ENCODE measurements at places on chromosomes 7 and 10.

DNA sequence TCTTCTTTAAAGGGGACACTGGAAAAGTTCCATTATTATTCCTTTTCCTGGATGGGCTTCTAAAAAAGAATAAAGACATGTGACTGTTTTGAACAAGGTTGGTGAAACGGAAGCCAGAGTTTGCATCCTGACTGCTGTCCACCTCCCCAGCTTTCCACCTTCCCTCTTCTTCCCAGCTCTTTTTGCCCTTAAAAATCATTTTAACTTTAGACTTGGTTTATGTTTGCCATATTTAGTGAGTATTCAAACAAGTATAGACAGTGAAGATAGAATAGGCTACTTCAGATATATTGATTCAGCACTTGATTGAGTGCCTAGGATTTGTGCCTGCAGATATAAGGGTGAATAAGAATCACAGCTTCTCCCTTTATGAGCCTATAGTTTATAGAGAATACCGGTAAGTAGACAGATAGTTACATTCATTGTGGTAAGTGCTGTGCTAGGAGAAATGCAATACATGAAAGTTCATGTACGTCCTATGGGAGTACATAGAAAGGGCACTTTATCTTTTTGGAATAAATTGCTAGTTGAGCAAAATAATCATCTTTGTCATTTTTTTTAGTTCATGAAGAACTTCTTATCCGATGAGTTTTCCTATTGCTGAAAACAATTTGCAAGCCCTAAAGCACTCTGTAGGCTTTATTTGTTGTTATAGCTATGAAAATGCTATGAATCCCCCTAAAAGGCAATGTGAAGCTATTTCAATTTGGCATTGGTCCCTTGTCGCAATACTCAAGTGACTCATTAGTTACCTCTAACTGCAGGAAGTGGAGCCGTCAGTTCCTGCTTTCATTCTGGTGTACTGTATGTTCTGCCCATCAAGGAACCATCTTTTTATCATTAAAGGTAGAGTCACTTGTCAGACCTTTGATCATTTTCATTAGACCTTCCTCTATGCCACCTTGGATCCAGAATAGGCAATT is 57.2 kb upstream of the STRIP2 start:
- DNase-seq = no peak

DNA sequence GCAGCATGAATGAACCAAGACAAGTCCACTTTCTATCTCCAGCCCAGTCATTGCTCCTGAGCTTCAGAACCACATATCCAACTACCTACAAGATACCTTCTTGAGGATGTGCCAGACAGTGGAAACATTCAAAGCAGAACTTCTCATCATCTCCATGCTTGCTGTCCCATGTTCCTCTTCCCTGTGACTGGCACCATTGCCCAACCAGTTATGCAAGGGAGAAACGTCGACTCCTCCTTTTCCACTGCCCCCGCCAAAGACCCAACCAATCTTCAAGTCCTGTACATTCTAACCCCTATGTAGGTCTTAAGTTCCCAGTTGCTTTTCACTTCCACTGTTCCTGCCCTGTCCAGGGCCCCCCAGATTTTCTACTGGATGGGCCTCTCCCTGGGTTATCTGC is 225.7 kb downstream of the RPS24 start:
- DNase-seq = no peak

DNA sequence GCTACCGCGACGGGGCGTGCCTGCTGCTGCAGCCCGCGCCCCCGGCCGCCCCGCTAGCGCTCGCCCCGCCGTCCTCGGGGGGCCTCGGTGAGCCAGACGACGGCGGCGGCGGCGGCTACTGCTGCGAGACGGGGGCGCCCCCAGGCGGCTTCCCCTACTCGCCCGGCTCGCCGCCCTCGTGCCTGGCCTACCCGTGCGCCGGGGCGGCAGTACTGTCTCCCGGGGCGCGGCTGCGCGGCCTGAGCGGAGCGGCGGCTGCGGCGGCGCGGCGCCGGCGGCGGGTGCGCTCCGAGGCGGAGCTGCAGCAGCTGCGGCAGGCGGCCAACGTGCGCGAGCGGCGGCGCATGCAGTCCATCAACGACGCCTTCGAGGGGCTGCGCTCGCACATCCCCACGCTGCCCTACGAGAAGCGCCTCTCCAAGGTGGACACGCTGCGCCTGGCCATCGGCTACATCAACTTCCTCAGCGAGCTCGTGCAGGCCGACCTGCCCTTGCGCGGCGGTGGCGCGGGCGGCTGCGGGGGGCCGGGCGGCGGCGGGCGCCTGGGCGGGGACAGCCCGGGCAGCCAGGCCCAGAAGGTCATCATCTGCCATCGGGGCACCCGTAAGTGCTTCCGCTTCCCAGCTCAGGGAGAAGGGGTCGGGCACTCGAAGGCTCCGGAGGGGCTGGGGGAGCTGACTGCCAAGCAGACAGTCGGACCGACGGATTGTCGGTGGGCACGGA is 761 bp downstream of the PTF1A start:
- peak; percentile 70 for DNase-seq

DNA sequence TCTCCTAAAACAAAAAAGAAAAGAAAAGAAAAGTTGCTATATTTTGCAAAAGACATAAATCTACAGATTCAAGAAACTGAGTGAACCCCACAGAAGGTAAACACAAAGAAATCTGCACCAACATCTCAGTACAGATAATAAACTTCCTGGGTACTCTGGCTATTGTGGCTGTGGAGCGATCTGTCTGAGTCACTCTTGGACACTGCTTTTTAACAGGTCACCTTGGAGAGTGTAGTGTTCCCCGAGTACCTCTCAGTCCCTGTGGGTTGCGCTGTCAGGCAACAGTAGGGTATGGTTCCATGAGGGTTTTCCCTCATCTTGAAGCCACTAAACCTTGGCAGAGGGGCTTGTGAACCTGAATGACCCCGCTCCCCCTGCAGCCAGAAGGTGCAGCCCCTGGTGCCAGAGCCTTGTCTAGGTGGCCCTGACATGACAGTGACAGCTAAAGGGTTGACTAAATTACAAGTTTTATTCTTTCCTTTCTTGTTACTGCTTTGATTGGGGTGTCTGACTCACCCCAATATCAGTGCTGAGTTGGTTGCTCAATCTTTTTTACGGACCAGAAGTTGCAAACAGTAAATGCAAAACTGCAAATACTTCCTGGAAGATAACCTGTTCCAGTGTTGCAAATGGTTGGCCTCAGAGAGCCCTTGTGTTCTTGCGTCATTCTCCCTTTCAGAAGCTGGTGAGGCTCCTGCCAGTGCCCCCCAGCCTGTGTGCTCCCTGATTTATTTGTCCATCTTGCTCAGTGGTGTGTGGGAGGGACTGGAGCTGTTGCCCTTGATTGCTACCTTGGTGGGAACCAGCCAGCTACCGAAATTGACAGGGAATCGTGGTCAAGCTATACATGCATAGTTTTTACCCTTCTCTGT is 30.6 kb downstream of the POR start:
- no peak for DNase-seq

GRCh38 chr7:65892161-65892560 is 19.3 kb downstream of the VKORC1L1 start:
- DNase-seq = no peak

DNA sequence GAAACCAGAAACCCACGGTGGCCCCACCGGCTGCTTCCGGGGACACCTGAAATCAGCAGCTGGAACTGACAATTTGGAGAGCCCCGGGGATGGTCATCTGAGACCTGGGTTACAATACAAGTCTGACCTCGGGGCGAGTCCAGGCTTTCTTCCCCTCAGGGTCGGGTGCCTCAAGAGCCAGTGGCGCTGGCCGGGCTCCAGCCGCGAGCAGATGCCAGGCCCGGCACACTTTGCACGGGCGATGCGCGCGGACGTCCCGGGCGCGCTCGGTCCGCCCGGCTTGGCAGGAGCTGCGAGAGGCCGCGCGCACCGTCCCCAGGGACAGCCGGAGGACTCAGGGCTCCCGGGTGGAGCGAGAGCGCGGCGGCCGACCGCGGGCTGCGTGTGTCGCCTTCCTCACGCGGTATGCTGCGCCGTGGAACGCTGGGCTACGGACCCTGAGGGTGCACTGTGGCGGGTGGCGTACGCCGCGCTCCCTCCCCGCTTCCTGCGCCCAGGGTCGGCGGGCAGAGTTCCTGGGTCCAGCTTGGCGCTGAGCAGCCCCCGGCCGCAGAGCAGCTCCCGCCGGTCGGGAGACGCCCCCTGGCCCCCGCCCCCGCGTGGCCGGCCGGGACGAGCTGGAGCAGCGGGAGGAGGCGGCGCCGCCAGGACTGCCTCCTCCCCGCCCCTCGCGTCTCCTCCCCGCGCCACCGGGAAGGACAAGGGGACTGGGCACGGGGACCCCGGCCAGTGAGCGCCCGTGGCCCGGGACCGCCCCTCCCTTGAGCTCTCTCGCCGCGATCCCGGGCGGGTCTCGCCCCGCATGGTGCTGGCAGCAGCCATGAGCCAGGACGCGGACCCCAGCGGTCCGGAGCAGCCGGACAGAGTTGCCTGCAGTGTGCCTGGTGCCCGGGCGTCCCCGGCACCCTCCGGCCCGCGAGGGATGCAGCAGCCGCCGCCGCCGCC is at the start of gene RBM20:
Gene RBM20 (plus strand): TSS at position 684 of the 945 bp plus-strand sequence. CDS start 119 bp downstream, at position 803.
- peak; percentile 66 for DNase-seq

- DNase-seq = peak; percentile 64
Observed at GRCh38 chr7:55078465-55079372, 59.9 kb downstream of the EGFR start.

DNA sequence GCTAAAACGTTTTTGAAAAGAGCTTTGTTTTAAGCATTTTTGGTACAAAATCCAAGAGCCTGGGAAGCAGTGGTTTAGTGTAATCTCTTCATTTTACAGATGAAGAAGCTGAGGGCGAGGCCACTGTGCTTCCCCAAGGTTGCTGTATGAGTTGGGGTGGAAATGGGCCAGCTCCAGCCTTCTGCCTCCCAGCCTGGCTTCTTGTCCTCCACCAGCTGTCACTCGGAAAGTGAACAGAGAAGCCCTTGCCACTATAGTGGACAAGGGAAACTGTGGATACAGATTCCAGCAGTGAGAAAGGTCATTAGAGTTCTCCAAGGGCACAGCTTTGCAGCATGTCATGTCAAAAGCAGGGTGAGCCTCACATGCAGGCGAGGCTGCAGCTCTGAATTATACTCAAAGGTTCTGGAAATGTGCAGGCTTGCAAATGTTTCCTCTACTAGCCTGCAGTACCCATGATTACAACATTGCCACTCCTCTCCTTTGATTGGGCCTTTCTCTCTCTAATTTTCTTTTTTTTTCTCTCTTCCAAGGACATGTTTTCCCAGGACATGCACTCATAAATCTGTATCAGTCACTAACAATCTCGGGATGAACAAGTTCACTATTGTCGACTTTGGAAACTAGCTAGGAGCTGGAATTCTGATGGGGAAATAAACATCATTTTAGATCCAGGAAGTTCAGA is 33.0 kb downstream of the BAMBI start:
- DNase-seq = no peak

DNA sequence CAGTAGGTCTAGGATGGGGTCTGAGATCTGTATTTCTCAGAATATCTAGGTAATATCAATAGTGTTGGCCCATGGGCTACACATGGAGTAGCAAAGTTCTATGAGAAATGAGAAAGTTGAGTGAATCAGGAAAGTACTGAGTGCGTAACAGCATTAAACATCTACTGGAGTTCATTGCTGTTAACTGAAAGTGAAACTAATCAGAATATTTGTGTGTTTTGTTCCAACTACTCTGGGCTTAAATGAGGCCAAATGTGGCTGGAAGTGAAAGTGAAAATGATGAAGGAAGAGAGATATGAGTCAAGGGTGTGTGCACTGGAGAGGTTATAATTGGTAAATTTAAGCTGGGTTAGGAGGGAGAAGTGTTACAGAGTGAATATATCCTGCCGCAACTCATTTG is 46.5 kb downstream of the TMEM106B start:
- no peak for DNase-seq

DNA sequence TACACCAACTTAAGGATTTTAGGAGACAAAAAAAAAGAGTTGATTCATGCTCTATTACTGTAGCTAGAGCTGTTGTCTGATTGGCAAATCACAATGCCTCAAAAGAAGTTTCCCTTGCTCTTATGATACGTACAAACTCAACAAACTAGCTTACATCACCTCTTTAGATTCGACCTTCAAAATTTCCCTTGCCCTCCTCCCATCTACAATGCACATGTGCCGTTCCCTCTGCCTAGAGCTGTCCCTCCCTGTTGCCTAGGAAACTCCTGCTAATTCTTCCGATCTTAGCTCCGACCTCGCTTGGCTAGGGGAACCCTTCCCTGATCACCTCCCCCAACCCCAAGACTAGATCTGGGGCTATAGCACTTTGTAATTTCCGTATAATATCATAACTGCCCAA is 55.4 kb downstream of the MAP3K8 start:
- no peak for DNase-seq

- peak; percentile 46 for DNase-seq
Observed at GRCh38 chr7:98613601-98614425, 3.3 kb upstream of the NPTX2 start.

GRCh38 chr10:35440016-35440415 is 103.7 kb downstream of the CCNY start:
- DNase-seq = no peak

- no peak for DNase-seq
Observed at GRCh38 chr7:15854841-15855524, 168.5 kb upstream of the MEOX2 start.

DNA sequence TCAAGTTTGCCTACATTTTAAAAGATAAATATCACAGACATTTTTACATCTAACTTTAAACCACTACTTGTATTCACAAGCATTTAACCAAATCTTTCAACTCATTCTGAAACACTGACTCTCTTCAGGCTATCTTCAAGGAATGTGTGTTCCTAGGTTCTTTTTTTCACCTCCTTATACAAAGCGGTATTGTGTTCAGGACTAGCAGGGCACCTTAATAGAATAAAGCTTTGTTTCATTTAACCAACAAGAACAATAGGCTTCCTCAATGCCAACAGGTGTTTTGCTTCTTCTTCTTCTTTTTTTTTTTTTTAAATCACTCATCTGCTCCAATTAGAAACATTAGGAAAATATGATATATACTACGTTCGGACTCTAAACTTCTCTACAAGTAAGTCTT is 212.9 kb upstream of the SEMA3E start:
- DNase-seq = no peak

GRCh38 chr7:102069931-102070629 is 216.6 kb upstream of the SH2B2 start:
- DNase-seq = no peak

DNA sequence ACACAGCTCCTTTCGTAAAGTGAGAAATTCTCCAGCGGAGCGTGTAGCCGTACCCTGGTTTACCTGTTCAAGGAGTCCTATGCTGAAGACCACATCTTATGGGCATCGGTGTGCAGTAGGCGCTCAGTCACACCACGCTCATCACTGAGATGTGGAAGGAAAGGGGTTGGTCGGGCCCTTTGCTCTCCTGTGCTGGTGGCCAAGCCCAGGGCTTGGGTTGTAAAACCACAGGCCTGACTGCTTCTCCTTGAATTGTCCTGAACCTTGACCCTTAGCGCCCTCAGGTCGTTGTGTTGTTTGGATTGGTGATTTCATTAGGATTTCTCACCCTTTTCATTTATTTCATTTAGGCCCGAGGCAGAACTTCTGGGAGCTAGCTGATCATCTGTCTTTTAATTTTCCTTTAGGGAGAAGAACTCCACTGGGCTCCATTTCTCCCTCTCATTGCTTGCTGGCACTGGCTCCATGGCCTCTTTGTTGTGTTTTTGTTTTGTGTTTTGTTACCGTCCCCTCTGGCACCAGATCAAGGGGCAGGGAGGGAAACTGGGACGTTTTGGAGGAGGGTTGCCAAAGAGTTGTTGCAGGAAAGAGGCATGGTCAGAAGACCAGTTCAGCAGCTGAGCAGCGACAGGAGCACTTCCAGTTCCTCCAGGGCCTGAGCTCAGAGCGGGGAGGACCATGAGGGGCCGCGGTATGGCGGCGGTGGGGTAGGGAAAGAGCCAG is 511.4 kb upstream of the GALNT17 start:
- no peak for DNase-seq

- no peak for DNase-seq
Observed at GRCh38 chr10:79372871-79373270, 25.6 kb downstream of the PPIF start.

GRCh38 chr10:785861-786214 is 96.4 kb upstream of the DIP2C start:
- DNase-seq = no peak

Measured in iPS-NIHi11 (cell line).